ENCODE measurements at places on chromosomes 1 and 21.
A peak's percentile ranks its signal among the peaks of the same experiment; 100 is the strongest.

- DNase-seq: no peak
These were observed 1.4 kb downstream of the PEAR1 start for GRCh38 chr1:156894711-156895454.

DNA sequence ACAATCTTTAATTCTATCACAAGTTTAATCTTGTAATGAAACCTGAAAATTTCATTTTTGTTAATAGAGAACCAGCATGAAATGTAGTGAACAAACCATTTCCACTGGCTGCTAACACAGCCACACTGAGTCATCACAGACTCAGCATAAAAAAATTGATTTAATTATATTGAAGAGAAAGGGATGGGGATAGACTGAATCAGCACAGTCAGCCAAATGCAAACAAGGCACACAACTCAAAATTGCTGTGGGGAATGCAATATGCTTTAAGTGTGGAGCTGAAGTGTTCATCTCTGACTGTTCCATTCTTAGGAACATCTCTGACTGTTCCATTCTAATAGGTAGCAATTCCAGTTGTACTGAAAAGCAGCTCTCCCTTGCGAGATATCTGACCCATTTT is 299.8 kb downstream of the MRPL39 start:
- DNase-seq: no peak

- DNase-seq: no peak
These were observed 75.7 kb upstream of the C1orf87 start for GRCh38 chr1:60149251-60149650.

- DNase-seq: no peak
These were observed 10.9 kb upstream of the BARHL2 start for GRCh38 chr1:90727917-90728501.

GRCh38 chr1:18736958-18737357 is 106.3 kb downstream of the PAX7 start:
- DNase-seq: no peak

DNA sequence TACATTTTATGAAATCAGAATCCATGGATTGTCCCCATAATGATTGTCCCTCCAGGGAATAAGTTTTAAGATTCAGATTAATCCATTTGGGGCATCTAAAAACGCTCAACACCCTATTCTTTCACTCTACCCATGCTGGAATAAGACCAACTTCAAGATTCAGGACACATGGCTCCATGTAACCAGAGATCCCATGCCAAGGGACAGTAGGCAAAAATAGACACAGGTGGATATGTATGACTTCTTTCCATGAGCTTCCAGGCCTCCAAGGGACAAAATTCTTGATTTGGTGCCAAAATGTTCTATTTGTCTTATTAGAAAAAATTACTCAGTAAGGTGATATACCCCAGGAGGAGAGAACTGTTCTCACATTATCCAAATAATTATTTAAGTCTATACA is 178.8 kb downstream of the NRIP1 start:
- DNase-seq: no peak

DNA sequence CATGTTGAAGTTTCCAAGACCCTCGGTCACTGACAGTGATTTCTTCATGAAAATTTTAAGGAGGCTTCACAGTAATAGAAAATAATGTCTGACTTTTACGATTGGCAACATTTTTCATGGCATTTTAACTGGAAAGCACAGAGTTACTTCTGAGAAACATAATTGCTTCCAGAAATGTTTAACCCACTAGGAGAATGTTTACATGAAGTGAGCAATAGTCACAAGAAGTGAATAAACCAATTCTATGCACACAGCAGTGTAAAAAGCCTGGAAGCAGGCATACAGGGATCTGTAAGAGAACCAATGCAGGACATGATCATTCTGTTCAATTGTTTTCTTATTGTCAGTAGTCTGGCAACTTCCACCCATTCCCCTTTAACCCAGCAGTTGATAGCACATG is 316.2 kb upstream of the CXADR start:
- no peak for DNase-seq

DNA sequence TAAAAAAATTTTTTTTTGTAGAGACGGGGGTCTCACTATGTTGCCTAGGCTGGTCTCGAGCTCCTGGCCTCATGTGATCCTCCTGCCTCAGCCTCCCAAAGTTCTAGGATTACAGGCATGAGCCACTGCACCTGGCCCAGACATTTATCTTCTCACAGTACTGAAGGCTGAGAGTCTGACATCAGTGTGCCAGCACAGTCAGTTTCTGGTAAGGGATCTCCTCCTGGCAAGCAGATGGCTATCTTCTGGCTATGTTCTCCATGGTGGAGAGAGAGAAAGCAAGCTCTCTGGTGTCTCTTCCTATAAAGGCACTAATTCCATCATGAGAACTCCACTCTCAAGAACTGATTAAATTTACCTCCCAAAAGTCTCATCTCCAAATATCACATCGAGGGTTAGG is 57.8 kb upstream of the C1orf185 start:
- DNase-seq: no peak

- no peak for DNase-seq
These were observed 6.4 kb upstream of the GSTM4 start for GRCh38 chr1:109649491-109649914.

DNA sequence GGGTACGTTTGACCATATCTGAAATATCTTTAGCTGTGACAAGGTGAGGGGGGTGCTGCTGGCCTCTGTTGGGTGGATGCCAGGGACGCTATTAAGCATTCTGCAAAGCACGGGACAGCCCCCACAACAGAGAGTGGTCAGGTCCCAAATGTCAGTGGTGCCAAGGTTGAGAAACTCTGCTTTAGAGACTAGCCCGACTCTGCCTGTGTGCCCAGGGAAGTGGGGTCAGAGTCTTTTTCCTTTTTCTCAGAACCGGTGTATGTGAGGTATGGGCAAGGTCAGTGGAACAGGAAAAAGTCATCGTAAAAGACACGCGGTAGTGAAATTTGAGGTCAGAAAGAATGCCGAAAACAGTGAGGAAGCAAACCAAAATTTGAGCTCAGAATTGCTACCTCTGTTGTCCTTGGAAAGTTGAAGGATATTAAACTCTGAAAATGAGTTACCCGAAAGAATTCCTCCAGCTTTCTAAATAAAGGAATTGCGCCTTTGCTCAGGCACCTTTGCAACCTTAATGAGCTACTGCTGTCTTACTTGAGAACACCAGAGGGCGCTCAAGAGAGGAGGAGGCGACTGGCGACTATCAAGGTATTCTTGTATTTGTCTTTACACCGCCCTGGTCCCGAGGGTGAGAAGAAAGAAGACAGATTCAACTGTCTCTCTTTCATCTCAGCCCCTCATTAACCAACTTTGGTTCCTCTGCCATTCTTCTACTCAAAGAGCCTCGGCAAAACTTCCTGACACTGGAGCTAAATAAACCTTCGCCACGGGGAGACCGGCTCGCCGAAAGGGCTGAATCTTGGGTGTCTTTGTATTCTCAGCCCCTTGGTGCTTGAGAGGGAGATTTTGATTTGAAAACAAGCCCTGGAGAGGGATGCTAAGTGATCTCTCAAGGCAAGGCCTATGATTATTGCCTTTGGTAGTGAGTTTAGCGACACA is 85.4 kb upstream of the OLIG2 start:
- no peak for DNase-seq

DNA sequence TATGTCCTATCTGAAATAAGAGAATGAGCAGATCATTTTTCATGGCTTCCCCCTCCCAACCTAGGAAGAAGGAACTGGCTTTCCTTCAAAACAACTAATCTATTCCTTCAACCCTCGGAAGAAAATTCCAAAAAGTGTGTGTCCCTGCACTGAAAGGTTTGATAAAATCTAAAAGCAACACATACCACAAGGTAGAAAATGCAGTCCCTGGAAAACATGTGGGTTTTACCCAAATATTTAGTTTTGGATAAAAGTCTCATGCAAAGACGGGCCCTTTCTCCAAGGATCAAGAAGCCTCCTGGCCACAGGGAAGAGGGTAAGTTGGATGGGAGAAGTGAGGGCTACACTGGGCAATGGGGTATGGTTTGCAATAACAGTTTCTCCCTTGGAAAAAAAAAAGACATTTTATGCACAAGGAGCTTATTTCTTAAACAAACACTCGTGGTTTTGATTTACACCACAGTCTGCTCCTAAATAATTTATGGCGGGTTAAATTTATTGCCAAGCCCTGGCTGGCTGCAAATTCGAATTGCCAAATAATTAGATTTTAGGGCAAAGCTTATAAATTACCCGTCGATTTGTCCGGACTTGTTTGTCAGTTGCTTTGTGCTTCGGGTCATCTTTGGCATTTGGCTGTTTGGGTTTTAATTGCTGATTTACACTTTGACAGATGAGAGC is 28.9 kb downstream of the ERI3 start:
- DNase-seq: no peak

DNA sequence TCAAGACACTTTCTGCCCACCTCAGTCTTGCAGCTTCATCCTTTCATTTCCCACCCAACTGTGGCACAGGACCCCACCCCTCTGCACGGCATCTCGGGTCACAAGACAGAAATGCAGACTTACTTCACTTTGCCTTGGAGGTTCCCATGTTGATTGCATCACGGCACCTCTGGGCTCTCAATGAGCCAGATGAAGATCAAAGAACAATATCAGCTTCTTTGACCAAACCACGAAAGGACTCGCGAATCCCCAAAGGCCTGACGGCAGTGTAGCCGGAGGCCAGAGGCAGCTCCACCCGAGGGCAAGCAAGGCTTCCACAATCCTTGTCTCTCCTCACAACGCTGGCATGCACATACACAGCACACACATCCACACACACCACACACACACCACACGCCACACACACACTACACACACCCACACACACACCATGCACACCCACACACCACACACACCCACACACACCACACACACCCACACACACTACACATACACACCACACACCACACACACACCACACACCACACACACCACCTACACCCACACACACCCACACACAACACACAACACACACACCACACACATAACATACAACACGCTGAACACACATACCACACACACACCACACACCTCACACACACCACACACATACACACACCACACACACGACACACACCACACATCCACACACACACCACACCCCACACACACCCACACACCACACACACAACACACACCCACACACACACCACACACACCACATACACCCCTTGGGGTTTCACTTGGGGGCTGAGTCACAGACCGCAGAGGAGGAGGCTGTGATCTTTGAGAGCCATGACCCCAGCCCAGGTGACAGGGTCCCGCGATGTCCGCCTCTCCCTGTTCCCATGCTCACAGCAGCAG is 35.8 kb downstream of the UBASH3A start:
- no peak for DNase-seq

DNA sequence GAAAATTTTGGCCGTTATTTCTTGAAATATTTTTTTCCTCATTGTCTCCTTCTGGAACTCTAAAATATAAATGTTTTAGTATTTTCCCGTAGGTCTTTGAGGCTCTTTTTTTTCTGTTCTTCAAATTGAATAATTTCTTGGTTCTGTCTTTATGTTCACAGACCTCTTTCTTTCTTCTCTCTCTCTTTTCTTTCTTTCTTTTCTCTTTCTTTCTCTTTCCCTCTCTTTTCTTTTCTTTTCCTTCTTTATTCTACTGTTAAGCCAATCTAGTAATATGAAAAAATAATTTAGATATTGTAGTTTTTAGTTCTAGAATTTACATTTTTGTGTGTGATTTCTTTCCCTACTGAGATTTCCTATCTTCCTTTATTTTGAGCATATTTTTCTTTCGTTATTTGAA is 30.1 kb downstream of the CLIC4 start:
- no peak for DNase-seq

- no peak for DNase-seq
These were observed 1.7 kb upstream of the DUSP10 start for GRCh38 chr1:221743416-221744208.

DNA sequence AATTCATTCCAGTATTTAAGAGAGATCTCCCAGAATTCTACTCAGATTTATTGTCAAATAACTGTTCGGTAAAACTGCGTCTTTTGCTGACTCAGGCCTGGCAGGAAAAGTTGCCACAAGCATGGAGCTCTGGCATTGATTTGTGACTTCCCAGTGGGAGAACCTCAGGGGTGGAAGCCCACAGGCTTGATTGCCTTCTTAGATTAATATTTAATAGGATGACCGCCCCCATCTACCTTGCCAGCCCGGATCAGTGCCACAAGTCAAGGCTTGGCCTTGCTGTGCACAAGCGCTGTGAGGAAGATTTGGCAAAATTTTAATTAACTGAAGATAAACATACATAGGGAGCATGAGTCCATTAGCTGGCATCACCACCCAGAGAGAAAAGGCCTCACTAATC is 93.5 kb downstream of the LRIG2 start:
- no peak for DNase-seq

DNA sequence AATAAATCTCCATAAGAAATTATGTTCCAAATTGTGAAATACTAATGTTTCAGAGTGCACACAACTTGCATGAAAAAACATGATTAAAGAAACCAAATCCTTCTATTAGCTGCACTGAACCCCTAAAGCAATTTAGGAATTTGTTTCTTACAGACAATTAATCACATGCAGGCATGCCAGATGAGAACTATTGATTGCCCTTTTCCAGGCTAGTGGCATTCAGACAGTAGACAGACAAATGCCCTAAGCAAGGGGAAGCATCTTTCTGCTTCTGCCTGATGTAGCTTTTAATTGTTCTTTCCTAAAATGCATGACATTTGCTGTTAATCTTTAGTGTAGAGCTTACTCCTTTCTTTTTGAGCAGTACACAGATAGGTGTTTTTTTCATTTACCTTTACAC is 229.5 kb downstream of the DPYD start:
- DNase-seq: no peak

- DNase-seq: no peak
These were observed 162.2 kb upstream of the KCNK2 start for GRCh38 chr1:214920337-214920736.

DNA sequence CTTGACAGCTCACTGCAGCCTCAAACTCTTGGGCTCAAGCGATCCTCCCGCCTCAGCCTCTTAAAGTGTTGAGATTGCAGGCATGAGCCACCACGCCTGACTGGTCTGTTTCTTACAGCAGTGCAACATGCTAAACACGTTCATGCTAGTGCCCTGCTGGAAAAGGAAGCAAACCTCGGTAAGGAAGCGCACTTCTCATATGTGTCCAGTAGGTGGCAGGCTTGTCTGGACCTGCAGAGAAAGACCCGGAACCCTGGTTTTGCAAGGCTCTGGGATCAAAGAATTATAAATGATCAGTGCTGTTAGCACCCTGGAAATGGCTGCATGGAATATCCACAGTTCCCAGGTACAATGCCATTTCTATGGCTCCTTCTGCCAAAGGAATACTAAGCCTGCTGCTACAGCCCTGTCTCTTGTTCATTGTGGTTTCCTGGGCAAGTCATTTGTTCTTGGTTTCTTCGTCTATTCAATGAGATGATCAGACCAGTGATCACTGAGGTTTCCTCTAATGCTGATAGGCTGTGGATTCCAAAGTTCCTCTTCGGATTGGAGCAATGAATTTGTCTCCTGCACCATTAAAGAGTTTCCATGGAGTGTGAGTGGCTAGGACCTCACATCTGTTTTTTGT is 15.9 kb downstream of the RNU5D-1 start:
- DNase-seq: peak; percentile 41

- no peak for DNase-seq
These were observed 40.3 kb downstream of the MAP10 start for GRCh38 chr1:232845406-232845955.

Data from stimulated activated CD8-positive, alpha-beta memory T cell treated with anti-CD3 and anti-CD28 coated beads, Interleukin-4, amount 100 ng/mL, for 4 hours (primary cell).